ENCODE measurements at places on chromosomes 12 and 14.

DNA sequence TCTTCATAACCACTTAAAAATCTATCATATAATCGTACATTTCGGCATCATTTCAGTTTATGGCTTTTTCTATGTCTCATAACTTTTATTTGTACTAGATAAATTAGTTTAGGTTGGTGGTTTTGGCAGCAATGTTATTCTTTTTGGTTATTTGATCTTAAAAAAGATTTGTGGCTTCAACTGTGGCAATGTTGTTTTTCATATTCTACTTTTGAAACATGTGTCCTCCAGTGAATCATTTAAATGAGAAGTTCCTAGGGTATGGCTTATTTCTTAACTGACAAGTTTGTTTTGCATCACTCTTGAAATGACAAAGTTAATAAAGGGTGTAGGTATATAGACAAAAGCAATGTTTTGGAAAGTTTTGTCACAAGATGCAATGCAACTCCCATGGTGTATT lies 11.1 kb upstream of the KITLG start:
- no peak for DNase-seq

GRCh38 chr12:109289551-109289950 lies 19.5 kb downstream of the FOXN4 start:
- no peak for DNase-seq

GRCh38 chr12:38342444-38342843 lies 25.9 kb downstream of the ALG10B start:
- DNase-seq: no peak

- DNase-seq: no peak
These were observed 3.3 kb upstream of the FAM222A start for GRCh38 chr12:109710205-109710746.

- DNase-seq: no peak
These were observed 57.3 kb upstream of the SYNE2 start for GRCh38 chr14:63795532-63795931.

DNA sequence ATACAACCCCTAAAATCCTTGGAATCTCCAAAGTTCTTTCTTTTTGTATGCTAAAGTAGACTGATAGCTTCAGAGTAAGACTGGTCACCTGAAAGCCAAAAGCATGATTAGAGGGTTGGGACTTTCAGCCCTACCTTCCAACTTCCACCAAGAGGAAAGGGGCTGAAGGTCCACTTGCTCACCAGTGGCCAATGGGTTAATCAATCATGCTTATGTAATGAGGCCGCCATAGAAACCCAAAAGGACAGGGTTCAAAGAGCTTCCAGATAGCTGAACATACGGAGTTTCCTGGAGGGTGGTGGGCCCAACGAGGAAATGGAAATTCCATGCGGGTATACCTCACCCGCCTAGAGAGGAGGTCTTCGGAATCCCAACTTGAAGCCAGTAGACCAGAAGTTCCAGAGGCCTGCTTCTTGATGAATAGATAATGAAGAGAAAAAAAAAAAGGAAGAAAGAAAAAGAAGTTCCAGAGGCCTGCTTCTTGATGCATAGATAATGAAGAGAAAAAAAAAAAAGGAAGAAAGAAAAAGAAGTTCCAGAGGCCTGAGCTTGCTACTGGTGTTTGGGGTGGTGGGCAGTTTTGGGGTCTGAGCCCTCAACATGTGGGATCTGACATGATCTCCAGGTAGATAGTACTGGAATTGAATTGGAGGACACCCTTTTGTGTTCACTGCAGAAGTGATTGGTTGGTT lies 11.2 kb upstream of the BTG1 start:
- DNase-seq: no peak
